ENCODE measurements at places on chromosomes 13 and 19. TPM values are rescaled to one million over a fixed set of nuclear protein-coding genes. Genes with fewer than 3 reads are reported as not detected.

DNA sequence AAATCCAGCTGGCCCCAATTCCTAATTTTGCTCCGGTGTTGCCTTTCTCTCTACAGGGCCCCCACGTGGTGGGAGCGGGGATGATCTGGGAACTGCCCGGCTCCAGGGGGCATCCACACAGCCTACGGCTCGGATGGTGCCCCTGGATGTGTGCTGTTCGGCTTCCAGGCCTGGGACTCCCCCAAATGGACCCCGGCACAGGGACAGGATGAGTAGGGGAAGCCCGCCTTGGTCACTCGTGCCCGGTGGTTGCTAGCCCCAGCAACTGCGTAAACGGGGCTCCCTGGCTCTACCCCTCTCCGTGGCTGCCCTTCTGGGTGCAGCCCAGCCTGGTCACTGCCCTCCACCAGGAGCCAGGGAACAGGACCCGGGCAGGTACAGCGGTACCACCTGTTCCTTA is 111.5 kb downstream of the TEX26 start:
- DNase-seq = no peak

DNA sequence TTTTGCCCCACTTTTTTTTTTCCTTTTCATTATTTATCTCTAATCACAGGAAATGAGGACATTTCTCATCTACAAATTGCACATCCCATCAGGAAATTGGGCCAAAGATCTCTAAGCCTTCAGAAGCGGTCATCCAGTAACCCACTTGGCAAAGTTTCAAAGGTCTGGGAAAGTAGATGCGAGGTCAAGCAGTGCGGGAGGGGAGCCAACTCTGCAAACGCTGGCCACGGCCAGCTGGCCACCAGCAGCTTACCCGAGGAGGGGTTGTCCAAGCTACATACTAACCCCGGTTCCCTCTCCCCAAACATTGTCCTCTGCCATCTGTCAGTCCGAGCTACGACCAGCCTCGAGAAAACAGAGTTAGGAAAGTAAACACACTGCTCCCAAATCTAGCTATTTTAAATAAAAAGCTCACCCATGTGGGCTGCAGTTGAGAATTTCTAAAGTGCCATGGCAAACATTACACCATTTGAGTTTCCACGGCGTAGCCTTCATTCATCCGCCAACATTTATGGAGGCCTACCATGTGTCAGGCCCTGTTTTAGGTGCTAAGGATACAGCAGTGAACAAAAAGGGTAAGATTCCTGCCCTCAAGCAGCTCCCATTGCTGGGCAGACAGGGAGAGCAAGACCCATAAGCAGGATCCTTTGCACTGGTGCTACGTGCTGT is 11.5 kb downstream of the FFAR2 start:
- no peak for DNase-seq

The CCDC169 gene
- 5.5 TPM for total RNA-seq

The EXOC3L2 gene
- total RNA-seq = 4.0 TPM

The TSSK6 gene
- 1.7 TPM for total RNA-seq

Measured in tongue (tissue), 3 donors.